ENCODE measurements at places on chromosomes 2 and 18.

GRCh38 chr2:159010340-159010739 lies 41.9 kb downstream of the TANC1 start:
- DNase-seq, result no peak

DNA sequence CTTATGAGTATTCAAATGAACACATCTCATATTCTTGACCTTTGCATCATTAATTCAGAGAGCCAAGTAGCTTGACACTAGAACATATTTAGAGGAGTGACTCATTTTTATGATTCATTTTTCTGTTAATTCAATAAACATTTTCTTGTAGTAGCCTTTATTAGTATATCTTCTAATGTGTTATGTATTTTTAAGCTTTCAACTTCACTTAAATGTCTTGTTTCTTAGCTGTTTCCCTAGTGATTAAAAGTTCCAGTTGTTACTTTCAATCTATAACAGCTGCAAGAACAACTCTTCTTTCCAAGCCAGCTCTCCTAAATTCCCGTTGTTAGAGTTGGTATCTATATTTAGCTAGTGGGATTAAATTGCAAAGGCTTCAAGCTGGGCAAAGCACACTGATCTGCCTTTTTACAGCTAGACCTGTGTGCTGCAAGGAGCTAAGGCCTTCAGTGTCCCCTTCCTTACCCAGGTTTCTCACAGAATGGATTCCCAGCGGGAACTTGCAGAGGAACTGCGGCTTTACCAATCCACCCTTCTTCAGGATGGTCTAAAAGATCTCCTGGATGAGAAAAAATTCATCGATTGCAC lies at the start of gene KLHL41:
KLHL41 (plus strand) TSS at position 405 of the 588 bp plus-strand sequence; CDS start at position 482, 77 bp downstream.
- DNase-seq, result no peak

GRCh38 chr2:126652323-126652891 lies 3.6 kb upstream of the GYPC start:
- no peak for DNase-seq

GRCh38 chr18:41753826-41754225 lies 201.2 kb upstream of the PIK3C3 start:
- no peak for DNase-seq

GRCh38 chr2:241904011-241904718 lies 34.6 kb downstream of the RTP5 start:
- DNase-seq, result no peak

- no peak for DNase-seq
Observed at GRCh38 chr2:406876-407275, 119.0 kb upstream of the ALKAL2 start.

DNA sequence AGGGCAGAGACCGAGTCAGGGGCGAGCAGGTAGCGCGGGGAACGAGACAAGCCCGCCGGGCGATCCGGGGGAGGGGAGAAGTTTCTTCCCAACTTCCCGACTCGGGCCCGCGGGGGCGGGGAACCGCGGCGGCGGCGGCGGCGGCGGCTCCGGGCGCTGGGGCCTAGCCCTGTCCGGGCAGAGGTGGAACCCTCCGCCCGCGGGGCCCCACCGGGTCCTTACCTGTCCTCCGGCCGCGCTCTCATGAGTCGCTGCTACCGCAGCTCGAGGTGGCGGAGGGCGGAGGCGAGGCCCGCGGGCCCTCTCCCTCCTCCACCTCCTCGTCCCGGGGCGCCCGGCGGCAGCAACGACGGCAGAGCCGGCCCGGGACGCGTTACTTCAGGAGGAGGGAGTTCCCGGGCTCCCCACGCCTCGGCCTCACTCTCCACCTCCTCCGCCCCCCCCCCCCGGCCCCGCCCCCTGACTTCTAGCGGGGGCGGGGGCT lies at the start of gene YES1:
YES1 (minus strand) TSS at position 351 of the 484 bp plus-strand sequence. CDS start 55,415 bp downstream, outside the sequence.
- DNase-seq, result no peak

DNA sequence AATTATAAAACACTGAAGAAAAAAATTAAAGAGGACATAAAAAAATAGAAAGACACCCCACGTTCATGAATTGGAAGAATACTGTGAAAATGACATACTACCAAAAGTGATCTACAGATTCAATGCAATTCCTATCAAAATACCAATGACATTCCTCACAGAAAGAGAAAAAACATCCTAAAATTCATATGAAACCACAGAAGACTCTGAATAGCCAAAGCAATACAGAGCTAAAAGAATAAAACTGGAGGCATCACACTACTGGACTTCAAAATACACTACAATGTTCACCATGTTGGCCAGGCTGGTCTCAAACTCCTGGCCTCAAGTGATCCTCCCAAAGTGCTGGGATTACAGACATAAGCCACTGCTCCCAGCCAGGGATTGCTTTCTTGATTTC lies 56.3 kb downstream of the TLK1 start:
- no peak for DNase-seq

DNA sequence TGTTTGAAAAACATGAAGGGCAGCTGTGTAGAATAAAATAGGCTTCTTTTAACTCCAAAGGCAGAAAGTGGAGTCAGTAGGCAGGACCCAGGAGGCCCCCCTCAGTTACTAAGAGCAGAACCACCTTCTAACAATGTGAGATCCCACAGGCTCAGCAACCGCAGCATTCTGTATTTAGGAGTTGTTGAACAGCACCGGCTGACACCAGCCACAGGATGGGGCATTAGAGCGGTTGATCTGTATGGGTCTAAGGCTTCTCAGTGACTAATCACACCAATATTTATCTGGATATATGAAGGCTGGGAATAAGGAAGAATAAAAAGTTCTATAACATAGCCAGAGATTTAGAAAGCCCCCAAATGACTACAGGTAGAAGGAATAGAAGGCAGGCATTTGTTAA lies 51.7 kb downstream of the MYO5B start:
- no peak for DNase-seq

DNA sequence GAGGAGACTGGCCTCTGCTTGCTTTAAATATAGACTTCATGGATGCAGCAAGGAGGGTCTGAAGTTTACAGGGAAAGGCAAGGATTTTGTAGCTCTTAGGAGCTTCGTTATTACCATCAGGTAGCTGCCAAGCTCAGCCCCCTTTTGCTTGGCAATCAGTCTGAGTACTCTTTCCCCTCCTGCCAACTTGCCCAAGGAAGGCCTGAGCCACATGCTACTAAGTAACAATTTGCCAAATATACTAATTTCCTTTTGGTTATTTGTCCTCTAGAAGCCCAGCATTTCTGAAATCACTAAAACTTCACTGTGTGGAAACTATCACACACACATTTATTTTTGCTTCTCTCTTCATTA lies 85.5 kb upstream of the ITPRID2 start:
- DNase-seq, result no peak

- DNase-seq, result no peak
Observed at GRCh38 chr2:41948397-41948763, 99.4 kb upstream of the PKDCC start.

GRCh38 chr2:56155188-56155587 lies 28.6 kb upstream of the CCDC85A start:
- DNase-seq, result no peak

DNA sequence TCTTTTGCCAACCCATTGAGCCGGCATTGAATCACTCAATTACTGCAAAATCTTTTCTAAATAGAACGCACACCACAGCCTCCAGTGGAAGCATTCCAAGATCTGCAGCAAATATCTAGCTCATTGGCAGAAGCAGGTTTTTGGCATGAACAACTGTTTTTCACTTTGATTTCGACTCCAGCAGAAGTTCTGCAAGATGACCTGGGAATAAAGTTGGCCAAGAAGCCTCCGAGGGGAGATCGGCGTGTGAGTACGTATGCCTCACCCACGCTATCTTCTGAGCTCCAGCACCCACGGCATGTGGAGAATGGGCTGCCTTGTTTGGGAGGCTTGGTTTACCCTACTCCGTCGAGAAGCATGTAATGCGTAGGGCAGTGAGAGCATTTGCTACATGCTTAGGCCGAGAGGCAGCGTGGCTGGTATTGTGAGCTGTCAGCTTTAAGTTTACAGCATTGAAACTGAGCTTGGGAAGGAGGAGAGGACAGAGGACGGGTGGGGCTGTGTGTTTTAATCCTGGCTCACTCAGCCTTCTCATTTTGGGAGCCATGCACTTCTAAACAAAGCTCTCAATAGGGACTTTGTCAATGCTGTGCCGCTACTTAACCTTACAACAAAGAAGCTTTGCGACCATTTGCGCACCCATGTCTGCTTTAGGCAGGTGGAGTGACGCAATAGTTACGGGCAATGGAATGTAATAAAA lies 10.5 kb downstream of the PCARE start:
- no peak for DNase-seq

DNA sequence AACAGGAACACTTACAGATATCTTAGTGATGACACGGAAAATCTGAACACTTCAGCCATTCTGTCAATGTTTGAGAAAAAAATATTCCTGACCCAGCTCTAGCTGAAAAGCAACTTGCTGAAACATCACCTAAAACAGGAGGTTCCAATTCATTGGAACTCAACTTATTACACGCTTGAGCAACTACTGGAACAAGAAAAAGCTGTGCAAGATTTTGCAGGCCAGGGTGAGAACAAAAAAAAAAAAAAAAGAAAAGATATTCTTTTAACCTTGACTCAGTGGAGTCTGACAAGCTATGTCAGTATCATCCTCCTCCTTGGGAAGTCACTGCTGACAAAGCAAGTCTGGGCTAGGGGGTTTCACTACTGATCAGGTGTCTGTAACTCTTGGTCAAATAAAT lies 351.0 kb downstream of the SS18 start:
- DNase-seq, result no peak
